ENCODE measurements at places on chromosomes 3 and 15. TPM values are rescaled to one million over a fixed set of nuclear protein-coding genes. Genes with fewer than 3 reads are reported as not detected.

- no peak for DNase-seq
- no peaks in the 10 kb centered on the region for H3K4me1 ChIP-seq
- no peak overlapping the region for H3K27ac ChIP-seq
- H3K36me3 ChIP-seq: no peaks in the 10 kb centered on the region
- peaks cover 14% of the 10 kb centered on the region for H3K27me3 ChIP-seq
Measured at GRCh38 chr15:73388256-73388781, 19.6 kb upstream of the HCN4 start.

GRCh38 chr3:27089068-27089467 is 280.1 kb downstream of the NEK10 start:
- no peak for DNase-seq
- H3K27me3 ChIP-seq: peaks cover 7% of the 10 kb centered on the region
- no peak overlapping the region for H3K4me3 ChIP-seq
- peaks cover 2% of the 10 kb centered on the region for H3K36me3 ChIP-seq
- no peaks in the 10 kb centered on the region for H3K4me1 ChIP-seq

DNA sequence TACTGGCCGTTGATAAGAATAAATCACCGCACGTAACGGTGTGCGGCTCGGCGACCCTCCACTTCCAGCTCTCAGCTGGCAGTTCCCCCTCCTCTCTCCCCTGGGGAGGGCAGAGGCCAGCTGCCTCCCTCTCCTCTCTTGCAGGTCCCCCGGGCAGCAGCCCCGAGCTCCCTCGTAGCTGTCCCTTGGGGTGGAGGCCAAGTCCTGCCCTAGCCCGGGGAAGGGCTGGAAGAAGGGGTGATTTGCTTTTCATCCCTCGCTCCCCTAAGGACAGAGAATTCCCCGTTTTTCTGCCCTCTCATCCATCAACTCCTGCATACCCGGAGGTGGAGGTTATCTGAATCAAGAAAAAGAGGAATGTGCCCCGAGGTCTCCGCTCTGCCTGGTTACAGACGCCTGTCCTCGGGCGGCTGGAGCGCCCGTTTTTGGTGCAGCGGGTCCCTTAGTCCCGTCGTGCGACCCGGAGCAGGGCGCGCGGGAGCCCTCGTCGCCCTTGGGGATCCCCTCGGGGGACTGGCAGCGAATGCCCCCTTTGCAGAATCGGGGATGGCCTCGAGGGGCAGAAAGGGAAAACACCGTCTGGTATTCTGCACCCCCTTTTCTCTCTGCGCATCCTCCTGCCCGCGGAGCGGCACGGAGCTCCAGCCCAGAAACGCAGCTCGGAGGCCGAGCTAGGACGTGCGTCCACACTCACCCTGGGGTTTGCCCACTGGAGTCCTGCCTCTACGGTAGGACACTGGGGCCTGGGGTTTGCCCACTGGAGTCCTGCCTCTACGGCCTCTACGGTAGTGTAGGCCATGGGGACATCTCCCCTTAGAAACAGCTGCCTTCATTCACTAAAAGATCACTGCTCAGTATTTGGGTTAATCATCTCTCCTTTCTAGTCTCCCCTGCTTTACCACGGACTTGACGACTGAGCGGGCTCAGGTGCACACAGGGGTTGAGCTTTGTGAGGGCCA is 2.2 kb downstream of the PTPRG start:
- H3K36me3 ChIP-seq: no peaks in the 10 kb centered on the region
- peaks cover 21% of the 10 kb centered on the region for H3K4me1 ChIP-seq
- peak overlapping the region; percentile 32 for H3K4me3 ChIP-seq

DNA sequence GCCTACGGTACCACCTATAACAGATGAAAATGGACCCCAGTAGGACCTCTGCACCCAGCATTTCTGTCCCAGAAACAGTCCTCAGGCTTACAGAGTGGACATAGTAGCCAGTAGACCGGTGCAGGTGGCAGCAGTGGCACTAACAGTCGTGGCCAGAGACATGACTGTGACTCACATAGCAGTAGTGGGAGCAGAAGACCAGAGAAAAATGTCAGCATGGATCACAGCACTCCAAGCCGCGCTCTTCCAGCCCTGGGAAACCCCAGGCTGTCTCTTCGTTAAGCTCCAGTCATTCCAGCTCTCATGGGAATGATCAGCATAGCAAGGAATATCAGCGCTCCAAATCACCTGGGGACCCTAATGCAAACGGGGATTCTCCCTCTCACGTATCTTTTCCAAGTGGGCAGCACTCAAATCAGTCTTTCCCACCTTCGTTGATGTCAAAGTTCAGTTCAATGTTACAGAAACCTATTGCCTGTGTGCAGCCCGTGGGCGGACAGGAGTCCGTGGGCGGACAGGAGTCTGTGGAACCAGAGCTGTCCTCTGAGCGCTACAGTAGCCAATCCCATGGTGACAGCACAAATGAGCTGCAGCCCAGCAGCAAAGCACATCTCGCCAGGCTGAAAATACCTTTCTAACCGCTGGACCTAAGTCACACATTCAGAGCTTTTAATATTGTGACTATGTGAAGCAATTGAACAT is 10.5 kb downstream of the BFSP2 start:
- no peaks in the 10 kb centered on the region for H3K36me3 ChIP-seq
- no peak overlapping the region for H3K4me3 ChIP-seq

GRCh38 chr3:114056130-114057010 is at the start of the genes CCDC191 and QTRT2:
Gene CCDC191, minus strand, starts transcription at chr3:114056526. Its CDS starts 60 bp downstream, at chr3:114056466.
Gene QTRT2, plus strand, starts transcription at chr3:114056737. Its CDS starts 8,521 bp downstream, at chr3:114065258.
- peak within 1 kb of the TSS; percentile 97 for H3K4me3 ChIP-seq
- H3K27ac ChIP-seq: peak within 1 kb of the TSS; percentile 95

- peaks cover 10% of the 10 kb centered on the region for H3K27me3 ChIP-seq
- H3K4me1 ChIP-seq: no peaks in the 10 kb centered on the region
- no peak overlapping the region for H3K4me3 ChIP-seq
- H3K27ac ChIP-seq: no peak overlapping the region
Measured at GRCh38 chr3:25513642-25514266, 85.7 kb downstream of the RARB start.

GRCh38 chr3:106413683-106414082 is 544.9 kb upstream of the CBLB start:
- peaks cover 2% of the 10 kb centered on the region for H3K4me1 ChIP-seq
- no peak overlapping the region for H3K27ac ChIP-seq
- H3K27me3 ChIP-seq: no peaks in the 10 kb centered on the region

DNA sequence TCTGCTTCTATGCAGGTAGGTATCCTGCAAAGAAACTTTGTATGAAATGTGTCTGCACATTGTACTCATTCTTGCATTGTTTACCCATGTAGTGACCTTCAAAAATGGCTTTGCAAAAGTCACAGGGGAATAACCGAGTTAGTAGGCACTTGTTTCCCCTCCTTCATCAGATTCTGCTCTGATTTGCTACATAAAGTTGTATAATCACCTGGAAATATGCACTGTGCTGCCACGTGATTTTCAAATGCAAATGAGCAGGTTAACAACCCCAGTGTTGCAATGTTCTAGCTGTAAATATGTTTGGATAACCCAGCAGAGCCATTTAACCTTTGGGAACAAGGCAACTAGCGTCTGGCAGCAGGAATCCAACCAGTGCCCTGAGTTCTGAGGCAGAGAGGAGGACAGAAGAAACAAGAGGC is at the start of gene KNG1:
Gene KNG1 (plus strand): TSS at position 321 of the 419 bp plus-strand sequence. CDS start 184 bp downstream, outside the sequence.
- no peak within 1 kb of the TSS for H3K27ac ChIP-seq
- no peak for DNase-seq
- H3K36me3 ChIP-seq: no peaks in the 10 kb centered on the region
- H3K4me1 ChIP-seq: no peaks in the 10 kb centered on the region
- H3K4me3 ChIP-seq: no peak within 1 kb of the TSS
- no peaks in the 10 kb centered on the region for H3K27me3 ChIP-seq

DNA sequence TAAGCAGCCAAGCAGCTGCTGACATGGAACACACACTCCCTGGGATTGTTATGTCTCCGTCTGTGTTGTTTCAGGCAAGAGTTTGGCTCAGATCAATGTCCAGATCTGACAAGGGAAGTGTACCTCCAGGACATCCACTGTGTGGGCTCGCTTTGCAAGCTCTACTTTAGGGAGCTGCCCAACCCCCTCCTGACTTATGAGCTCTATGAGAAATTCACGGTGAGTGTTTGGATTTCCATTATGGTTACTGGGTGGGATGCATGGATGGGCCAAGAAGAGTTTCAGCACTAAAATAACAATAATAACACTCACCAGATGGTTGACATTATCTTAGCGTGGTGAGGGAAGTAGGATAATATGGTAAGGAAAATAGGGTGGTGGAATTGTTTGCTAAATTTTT is 74.1 kb downstream of the ARHGAP31 start:
- no peak for DNase-seq
- H3K27ac ChIP-seq: no peak overlapping the region
- H3K27me3 ChIP-seq: no peaks in the 10 kb centered on the region
- peaks cover 4% of the 10 kb centered on the region for H3K36me3 ChIP-seq

DNA sequence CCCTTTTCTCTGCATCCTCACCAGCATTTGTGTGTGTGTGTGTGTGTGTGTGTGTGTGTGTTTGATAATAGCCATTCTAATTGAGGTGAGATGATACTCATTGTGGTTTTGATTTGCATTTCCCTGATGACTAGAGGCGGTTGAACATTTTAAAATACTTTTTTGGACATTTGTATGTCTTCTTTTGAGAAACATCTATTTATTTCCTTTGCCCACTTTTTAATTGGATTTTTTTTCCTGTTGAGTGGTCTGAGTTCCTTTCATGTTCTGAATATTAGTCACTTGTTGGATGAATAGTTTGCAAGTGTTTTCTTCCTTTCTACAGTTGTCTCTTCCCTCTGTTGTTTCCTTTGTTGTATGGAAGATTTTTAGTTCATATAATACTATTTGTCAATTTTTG is 54.3 kb upstream of the THSD4 start:
- no peak overlapping the region for H3K4me3 ChIP-seq
- H3K27ac ChIP-seq: no peak overlapping the region
- no peaks in the 10 kb centered on the region for H3K36me3 ChIP-seq
- no peak for DNase-seq
- H3K4me1 ChIP-seq: no peaks in the 10 kb centered on the region

Gene SLC12A1
- not detected for total RNA-seq

Gene NCKIPSD
- 27.3 TPM for total RNA-seq

Gene PTX3
- total RNA-seq: not detected
